Left hindlimb (tissue), 1 donor: ENCODE measurements at places on chromosomes 11 and 22.

- DNase-seq: no peak
These were observed 59.4 kb upstream of the FTH1 start for GRCh38 chr11:62026739-62027370.

- DNase-seq: no peak
These were observed at the start of gene OR10G6 for GRCh38 chr11:123995119-123995518. Gene OR10G6 (minus strand): TSS chr11:123995161. CDS start chr11:123995161, 0 bp downstream.

DNA sequence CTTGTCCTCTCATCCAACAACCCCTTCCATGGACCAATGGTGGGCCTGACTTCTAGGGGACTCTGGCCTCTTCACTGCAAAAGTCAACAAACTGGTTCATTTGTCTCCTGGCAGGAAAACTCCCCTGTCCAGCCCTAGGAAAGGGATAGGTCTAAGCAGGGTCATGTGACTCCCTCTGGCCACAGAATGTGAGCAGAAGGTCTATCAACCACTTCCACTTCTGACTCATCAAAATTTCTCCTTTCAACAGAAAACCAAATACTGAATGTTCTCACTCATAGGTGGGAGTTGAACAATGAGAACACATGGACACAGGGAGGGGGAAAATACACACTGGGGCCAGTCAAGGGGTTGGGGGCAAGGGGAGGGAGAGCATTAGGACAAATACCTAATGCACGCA is 1.3 kb upstream of the ISX start:
- no peak for DNase-seq

GRCh38 chr11:15093432-15093831 is 20.0 kb downstream of the CALCB start:
- no peak for DNase-seq

DNA sequence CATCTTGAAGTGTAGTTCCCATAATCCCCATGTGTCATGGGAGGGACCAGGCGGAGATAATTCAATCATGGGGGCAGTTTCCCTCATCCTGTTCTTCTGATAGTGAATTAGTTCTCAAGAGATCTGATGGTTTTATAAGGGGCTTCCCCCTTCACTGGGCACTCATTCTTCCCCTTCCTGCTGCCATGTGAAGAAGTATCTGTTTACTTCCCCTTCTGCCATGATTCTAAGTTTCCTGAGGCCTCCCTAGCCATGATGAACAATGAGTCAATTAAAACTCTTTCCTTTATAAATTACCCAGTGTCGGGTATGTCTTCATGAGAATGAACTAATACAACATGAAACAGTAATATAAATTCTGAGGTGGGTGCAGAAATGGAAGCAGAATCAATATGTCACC is 12.1 kb upstream of the SPTBN2 start:
- no peak for DNase-seq

DNA sequence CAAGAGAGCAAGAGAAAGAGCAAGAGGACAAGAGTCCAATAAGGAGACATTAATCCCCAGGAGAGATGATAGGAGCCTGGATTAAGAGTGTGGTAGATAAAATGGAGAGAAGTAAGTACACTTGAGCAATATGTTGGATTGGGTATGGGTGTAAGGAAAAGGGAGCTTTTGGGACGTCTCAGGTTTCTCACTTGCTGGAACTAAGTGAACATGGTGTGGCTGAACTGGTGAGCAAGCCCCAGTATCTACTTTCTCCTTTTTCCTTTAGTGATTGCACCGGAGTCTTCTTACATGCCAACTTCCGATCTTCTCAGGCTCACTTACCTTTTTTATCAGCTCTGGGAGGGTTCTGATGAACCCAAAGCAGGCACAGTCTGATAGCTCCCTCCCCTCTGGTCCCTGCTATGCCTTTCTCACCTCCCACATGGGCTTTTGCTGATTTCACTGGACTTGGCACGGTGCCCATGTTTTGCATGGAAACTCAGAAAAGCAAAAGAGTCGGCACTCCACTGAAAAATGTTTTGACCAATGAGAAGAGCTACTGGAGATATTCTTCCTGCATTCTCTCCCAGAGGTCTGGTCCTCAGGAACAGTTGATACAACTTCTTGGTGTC is 14.5 kb upstream of the APLNR start:
- no peak for DNase-seq

DNA sequence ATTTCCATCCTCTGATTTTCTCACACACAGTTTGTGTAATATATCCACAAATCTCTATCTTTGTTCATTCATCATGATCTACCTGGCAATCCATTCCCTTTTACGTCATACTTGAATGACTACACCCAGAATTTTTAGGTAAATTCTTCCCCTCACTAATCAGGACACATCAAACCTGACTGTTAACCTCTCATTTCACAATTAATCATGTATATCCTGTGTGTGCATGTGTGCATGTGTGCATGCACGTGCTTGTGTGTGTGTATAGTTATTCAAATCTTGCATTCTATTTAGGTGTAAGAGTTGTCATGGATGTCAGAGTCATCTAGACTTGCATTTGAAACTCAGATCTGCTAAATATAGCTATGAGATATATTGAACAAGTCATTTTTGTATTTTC is 130.4 kb downstream of the KIF18A start:
- no peak for DNase-seq

- no peak for DNase-seq
These were observed 4.6 kb upstream of the ACER3 start for GRCh38 chr11:76856106-76856505.

- no peak for DNase-seq
These were observed 29.3 kb downstream of the LMO1 start for GRCh38 chr11:8234425-8234821.

- DNase-seq: no peak
These were observed 34.8 kb upstream of the SWAP70 start for GRCh38 chr11:9629064-9629463.

DNA sequence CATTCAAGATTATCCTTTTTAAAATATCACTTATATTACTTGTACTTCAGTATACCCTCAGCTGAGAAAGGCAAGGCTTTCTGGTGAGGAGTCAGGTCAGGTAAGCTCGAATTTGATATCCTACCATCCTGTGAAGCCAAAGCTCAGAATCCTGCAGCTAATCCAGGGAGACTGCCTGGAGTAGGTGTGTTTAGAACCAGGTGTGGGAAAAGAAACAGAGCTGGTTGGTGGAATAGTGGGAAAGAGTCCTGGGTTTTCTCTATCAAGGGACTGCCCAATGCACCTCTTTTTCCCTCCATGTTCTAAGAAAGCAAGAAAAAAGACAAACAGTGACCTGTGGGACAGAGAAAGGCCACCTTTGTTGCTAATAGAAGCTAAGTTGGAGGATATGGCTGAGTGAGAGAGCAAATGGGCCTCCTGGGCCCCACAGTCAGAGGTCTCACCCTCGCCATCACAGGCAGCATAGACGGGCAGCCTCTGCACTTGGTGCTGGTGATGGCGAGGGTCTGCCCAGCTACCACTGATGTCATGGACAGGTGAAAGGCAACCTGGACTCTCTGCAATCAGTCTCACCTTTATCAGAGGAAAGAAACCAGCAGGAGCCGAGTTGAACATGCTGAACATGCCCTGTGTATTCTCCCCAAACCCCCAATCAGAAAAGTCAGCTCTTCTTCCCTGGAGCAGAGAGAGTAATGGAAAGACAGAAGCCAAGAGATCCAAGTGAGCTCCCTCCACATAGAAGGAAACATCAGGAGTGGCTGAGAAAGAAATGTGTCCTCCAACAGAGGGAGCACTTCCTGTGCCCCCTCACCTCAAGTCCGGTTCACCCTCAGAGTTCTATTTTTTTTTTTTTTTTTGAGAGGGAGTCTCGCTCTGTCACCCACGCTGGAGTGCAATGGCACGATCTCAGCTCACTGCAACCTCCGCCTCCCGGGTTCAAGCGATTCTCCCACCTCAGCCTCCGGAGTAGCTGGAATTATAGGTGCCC is 491.3 kb downstream of the BUD13 start:
- no peak for DNase-seq

DNA sequence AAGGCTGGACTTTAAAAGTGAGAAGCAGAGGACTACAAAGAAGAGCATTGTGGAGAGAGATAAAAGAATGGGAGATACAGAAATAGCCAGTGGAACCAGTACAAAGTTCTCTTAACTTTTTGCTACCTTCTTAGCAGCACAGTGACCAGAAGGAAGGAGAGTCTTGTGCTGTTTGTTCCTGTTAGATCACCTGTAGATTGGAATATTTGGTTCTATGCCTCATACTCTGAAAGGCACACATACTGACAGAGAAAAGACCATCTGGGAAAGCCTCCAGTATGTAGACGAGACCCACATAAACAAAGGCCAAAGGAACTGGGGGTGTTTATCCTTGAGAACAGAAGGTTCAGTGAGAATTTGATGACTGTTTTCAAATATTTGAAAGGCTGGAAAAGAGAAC is 18.7 kb downstream of the RNF141 start:
- no peak for DNase-seq

- DNase-seq: no peak
These were observed 1508.2 kb downstream of the BRD1 start for GRCh38 chr22:48319321-48320047.

- DNase-seq: no peak
These were observed 14.4 kb downstream of the FBLN1 start for GRCh38 chr22:45516923-45517675.

DNA sequence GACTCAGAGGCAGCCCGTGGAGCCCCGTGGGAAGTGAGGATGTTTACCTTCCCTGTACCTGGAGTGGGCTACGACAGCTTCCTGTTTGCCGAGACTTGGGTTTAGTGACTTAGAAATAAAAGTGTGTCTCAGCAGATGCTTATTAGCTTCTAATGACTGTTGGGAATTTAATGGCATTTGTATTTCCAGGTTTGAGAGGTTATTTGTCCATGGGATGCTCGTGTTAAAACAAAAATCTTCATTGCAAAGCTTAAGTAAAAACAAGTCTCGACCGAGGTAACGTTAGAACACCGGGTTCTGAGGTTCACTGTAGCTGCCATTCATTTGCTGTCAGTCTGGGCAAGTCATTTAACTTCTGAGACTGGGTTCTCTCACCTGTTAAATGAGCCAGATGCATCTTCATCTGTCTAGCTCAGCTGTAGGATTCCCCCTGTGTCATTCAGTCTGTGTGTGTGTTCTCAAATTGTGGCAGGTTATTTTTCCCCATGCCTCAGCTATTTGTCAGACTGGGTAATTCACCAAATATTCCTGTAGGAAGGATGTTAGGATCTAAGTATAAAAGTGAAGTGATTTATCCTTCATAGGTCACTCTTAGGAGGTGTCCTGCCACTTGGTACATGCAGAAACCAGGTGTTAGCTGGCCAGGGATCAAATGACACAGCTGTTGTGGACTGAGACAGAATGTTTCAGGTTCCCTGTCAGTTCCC is 791 bp downstream of the EI24 start:
- DNase-seq: no peak

DNA sequence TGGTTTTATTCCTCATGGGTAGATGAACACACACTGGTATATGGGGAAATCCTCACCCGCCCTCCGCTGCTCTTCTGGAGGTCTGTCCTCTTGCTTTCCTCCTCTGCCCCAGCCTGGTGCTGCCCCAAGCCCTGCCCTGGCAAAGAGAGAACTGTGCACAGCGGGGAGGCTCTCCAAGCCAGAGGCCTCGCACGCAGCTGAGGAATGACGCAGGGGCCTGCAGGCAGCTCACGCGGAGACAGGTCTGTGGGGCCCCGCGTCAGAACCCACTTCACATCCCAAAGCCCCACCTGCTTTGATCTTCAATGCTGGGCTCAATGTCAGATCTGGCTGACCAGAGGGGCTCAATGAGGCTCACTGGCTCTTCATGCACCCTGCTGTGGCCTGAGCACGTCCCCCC is 10.0 kb downstream of the GATD1 start:
- no peak for DNase-seq

DNA sequence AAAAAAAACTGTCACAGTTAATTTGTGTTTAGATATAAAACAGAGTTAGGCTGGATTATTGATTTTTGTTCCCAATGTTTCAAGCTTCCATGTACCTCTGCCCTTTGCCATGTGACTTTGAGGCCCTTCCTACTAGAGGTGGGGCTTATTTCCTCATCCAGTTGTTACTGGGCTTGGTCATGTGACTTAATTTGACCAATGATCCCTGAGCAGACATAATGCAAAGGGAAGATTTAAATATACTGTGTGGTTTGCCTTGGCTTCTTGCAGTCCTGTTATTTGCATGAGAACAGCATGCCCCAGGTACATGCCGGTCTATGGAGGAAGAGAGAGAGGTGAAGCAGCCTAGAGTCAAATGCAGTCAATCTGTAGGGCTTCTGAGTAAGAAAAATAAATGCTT is 347.0 kb downstream of the MIAT start:
- no peak for DNase-seq

DNA sequence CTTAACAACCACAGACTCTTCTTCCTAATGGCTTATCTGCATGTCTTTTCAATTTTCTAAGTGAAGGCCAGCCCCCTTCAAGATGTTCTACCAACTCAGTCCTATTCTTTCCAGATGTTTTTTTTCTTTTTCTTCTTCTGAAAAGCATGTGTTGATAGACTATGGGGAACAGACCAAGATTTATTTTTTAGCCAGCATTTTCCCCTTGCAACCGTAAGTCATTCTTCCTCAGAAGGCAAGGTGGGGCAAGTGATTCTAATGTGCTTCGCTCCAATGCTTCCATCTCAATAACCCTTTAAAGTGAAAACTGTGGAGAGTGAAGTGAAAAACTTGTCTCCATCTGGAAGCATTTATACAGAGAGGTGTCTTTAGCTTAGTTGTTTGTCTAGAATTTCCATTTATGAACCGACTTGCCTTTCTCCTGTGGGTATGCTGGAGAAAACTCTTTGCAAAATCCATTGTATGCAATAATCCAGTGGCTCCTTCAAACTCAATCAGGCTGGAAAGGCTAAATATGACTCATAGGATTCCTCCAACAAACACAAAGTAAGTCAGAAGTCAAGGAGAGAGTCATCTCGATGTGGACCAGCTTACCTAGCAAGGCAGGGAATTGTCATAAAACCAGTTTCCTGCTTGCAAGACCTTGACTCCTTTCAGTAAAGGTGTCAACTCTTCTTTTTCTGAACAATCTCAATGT is 83.7 kb downstream of the MAML2 start:
- no peak for DNase-seq

- DNase-seq: no peak
These were observed 933 bp upstream of the DLAT start for GRCh38 chr11:112024178-112024772.

DNA sequence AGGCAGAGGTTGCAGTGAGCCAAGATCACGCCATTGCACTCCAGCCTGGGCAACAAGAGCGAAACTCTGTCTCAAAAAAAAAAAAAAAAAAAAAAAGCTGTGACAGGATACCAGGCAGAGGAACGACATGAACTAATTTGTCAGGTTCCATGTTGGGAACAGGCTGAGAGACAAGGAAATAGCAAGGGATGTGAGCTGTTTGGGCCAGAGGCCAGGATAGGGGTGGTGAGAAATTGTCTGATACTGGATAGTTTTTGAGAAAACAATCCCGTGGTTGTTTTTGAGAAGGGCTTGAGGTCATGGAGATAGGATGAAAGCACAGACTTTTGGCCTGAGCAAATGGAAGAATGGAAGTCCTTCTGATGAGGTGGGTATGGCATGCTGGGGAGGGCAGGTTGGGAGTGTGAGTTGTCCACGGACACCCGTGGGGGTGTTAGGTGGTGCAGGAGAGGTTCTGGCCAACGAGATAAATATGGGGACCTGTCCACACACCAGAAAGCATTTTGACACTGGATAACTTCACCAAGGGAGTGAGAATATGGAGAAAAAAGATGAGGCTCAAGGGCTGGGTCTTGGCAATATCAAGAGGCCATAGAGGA is 13.7 kb downstream of the PIWIL3 start:
- no peak for DNase-seq

- DNase-seq: no peak
These were observed 67.0 kb downstream of the ETS1 start for GRCh38 chr11:128520206-128520887.
